Activated CD4-positive, CD25-positive, alpha-beta regulatory T cell (primary cell): ENCODE measurements at places on chromosomes 12 and 14.
A peak's percentile ranks its signal among the peaks of the same experiment; 100 is the strongest.

- peak; percentile 18 for DNase-seq
Observed at GRCh38 chr14:61695695-61696527, 598 bp downstream of the HIF1A start.

- no peak for DNase-seq
Observed at GRCh38 chr14:78758333-78758732, 588.2 kb downstream of the NRXN3 start.

GRCh38 chr12:110314308-110314707, 33.3 kb downstream of the ATP2A2 start:
- DNase-seq, result no peak

GRCh38 chr14:65168840-65169239, 66.5 kb upstream of the MAX start:
- DNase-seq, result no peak

DNA sequence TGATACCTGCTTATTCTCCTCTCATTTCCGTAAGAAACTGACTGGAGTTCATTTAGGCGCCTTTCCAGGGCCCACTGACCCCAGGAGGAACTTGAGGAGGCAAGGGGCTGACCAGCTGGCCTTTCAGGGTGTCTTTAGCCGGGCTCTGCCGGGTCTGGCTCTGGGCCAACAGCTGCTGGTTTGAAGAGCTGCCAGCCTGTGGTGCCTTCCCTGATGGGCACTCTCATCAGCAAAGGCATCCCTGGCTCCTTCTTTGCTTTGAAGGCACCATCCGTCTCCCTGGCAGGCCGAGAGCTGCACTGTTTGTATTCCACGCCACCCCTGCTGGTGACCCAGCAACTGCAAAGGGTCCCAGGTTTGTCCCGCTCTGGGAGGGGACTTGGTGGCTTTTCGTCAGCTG, 42.0 kb downstream of the IQSEC3 start:
- DNase-seq, result no peak

DNA sequence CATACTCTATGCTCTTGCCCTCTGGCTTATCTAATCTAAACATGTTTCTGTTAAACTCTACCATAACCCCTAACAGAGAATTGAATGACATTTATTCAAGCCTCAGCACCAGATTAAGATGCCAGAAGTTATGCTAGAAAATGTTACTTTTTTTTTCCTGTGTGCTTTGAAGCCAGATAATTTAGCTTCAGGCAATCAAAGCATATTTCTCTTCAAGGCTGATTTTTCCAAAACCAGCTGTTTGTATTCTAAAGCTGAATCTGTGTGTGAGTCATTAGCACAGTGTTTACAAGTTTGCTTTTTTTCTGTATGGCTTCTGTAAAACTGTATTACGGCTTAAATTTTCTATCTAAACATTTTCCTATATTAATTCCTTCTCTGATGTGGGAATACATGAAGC, 326.1 kb downstream of the FSCB start:
- DNase-seq, result no peak

DNA sequence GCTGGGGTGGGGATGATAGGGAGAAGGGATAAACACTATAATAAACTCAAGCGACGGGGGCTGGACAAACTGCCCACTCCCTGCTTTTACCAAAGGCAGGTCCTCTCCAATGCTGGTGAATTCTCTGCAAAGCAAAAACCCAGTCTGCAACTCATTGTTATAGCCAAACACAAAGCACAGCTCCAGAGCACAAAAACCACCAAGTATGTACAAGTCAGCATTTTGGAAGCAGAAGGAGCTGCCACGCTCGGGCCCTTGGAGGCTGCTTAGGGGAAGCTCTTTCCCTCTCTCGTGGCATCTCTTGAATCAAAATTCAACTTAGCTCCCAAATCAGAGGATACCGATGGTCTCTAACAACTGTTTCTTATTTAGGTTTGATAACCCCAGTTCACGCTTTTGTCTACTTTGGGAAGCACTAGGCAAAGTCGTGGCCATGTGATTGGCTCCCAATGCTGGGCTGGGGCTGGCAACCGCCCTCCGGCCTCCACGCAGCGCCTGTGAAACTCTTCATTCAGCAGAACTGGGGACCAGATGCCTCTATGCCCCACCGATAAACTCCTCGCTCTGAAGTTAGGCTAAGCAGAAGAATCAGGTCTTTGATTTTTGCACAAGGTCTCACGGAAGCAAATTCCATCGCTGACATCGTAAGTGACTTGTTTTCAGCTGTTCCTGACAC, 158.5 kb upstream of the FOXN3 start:
- DNase-seq, result no peak

GRCh38 chr12:41336041-41336549, 148.0 kb downstream of the PDZRN4 start:
- DNase-seq, result no peak

DNA sequence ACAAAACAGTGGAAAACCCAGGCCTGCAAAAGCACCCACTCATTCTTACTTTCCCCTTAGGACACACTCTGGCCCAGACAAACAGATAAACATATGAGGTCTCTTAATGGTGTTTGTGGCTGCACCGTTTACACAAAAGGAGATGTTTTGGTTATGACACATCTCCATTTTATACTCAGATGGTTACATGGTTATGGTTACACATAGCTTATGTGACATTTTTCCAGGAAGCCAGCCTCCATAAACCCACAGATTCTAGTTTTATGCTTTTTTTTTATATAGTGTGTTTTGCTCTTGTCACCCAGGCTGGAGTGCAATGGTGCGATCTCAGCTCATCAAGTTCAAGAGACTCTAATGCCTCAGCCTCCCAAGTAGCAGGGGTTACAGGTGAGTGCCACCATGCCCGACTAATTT, 3.5 kb upstream of the KLRD1 start:
- DNase-seq, result no peak
